ENCODE measurements at places on chromosomes 5 and 9. TPM values are rescaled to one million over a fixed set of nuclear protein-coding genes. Genes with fewer than 3 reads are reported as not detected.
A peak's percentile ranks its signal among the peaks of the same experiment; 100 is the strongest.

The FGF10 gene
- total RNA-seq: not detected

The CNTFR gene
- total RNA-seq: not detected

The WHRN gene
- total RNA-seq: 2.1 TPM

The CDC20B gene
- total RNA-seq: not detected

The PSD2 gene
- total RNA-seq: 0.11 TPM

The TNC gene
- total RNA-seq: not detected

DNA sequence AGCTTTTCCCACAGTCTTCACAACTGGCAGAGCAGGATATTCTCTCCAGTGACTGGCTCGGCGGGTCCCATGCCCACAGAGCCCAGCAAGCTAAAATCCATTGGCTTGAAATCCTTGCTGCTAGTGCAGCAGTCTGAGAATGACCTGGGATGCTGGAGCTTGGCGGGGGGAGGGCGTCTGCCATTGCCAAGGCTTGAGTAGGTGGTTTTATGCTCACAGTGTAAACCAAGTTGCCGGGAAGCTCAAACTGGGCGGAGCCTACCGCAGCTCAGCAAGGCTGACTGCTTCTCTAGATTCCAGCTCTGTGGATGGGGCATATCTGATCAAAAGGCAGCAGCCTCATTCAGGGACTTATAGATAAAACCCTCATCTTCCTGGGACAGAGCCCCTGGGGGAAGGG, 194.1 kb downstream of the CCDC171 start:
- no peak for DNase-seq

DNA sequence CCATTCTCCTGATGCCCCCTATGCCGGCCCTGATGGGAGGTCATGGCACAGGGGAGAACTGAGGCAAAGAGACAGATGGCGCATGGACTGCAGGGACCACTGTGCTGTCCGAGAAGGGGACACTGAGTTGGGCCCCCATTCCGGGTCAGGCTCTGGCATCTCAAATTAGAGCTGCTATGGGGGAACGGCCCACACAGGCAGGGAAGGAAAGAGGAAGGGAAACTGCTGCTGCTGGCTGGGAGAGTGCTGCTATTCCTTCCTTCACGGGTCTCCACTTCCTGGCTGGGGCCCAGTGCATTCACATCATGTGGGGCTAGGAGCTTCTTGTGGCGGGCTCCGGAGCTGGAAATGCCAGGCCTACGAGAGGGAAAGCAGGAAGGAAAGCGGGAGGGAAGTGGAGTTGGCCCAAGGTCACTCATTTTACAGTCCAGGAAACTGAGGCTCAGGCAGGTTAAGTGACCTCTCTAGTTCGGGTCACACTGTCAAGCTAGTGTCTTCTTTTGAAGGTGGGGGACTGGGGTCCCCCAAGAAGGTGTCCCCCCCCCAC, 1.3 kb upstream of the CARD19 start:
- peak; percentile 79 for DNase-seq

DNA sequence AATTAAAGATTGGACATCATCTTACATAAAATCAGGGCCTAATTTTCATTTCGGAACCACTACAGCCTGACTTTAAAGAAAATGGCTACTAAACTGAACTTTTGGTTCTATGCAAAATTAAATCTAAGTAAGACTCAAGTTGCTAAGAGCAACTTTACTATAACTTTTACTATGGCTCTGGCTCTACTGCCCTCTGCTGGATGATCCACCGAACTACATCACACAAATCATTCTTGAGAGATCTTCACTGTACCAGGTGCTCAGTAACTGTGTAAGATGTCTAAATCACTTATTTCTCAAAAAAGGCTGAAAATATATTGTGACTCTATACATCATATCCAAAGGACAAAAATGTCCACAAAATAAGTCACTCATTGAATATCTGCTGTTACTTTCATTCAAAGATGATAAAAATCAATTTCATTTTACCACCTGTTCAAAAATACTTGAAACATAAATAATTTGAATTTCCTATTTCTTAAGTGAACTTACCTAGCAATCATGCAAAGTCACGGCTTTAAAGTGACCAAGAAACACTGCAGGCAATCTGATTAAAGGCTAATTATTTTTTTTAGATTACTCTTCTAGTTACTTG, 13.5 kb downstream of the MOCS2 start:
- peak; percentile 51 for DNase-seq

DNA sequence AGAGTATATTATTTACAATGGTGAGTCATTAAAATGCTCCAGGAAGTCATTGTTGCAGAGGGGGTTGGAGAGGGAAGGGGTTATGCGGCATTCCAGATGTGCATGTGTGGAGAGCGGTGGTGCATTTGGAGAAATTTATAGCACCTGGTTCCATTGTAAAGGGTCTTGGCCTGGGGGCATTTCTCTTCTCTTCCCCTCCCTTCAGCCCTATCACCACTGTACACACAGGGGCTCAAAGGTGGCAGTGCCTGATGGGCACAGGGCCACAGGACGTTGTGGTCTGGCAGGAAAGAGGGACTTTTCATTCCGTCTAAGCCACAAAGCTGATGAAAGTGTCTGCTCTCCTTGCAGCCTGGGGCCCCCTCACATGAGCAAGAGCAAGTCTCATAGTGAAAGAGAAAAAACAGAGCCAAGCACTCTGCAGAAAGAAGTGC, 442.4 kb upstream of the ZNF462 start:
- DNase-seq: no peak

GRCh38 chr9:4788703-4789102, 4.0 kb upstream of the RCL1 start:
- no peak for DNase-seq

GRCh38 chr9:69951411-69951810, 92.2 kb upstream of the MAMDC2 start:
- DNase-seq: no peak

Measured in OCI-LY7 (cell line).